Hair follicular keratinocyte (primary cell): ENCODE measurements at places on chromosomes 12 and 14. TPM values are rescaled to one million over a fixed set of nuclear protein-coding genes. Genes with fewer than 3 reads are reported as not detected.

The KLRG1 gene
- 0.23 and 1.4 TPM in 2 replicates for total RNA-seq

The GPR33 gene
- total RNA-seq = not detected in 2 replicates

The SSTR1 gene
- total RNA-seq = not detected in 2 replicates

The MEG3 gene
- 3.8 and 5.6 TPM in 2 replicates for total RNA-seq

The TAS2R46 gene
- total RNA-seq = not detected in 2 replicates

The SLCO1B1 gene
- total RNA-seq = not detected in 2 replicates

The NPFF gene
- total RNA-seq = not detected in 2 replicates

The TAS2R10 gene
- 0.31 TPM in 1 of 2 replicates, not detected in the other for total RNA-seq

The RNASE8 gene
- not detected in 2 replicates for total RNA-seq

The NOVA1 gene
- not detected in 2 replicates for total RNA-seq

The RPGRIP1 gene
- total RNA-seq = not detected in 2 replicates

The A2M gene
- total RNA-seq = 0.04 TPM in 1 of 2 replicates, not detected in the other

The DBX2 gene
- total RNA-seq = not detected in 2 replicates

The ISCA2 gene
- total RNA-seq = 17.8 and 21.3 TPM in 2 replicates

The OTUB2 gene
- 2.4 and 3.5 TPM in 2 replicates for total RNA-seq

The LMO3 gene
- total RNA-seq = 0.04 TPM in 1 of 2 replicates, not detected in the other

The FSCB gene
- total RNA-seq = not detected in 2 replicates

The CCDC92 gene
- 9.3 and 17.6 TPM in 2 replicates for total RNA-seq

The TROAP gene
- total RNA-seq = 6.7 and 23.1 TPM in 2 replicates

The AKAP3 gene
- 0.62 and 1.2 TPM in 2 replicates for total RNA-seq

The KRT75 gene
- total RNA-seq = 4.9 and 7.4 TPM in 2 replicates

The PTGDR gene
- not detected in 2 replicates for total RNA-seq

The OLR1 gene
- 0.04 TPM in 1 of 2 replicates, not detected in the other for total RNA-seq
